Suprapubic skin (tissue), 4 donors: ENCODE measurements at places on chromosomes 6 and 20.

DNA sequence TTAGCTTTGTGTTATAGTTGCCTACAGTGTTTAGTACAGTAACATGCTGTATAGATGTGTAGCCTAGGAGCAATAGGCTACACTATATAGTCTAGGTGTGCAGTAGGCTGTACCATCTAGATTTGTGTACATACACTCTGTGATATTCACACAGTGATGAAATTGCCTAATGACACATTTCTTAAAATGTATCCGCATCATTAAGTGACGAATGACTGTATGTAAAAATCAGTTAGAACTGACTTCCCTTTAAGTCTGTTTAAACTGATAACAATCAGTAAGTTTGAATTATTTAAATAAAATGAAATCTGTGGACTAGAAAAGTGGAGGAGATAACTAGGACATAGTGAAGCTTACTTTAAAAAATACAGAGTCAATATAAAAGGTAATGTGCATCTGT lies 176.1 kb downstream of the CDKAL1 start:
- DNase-seq: no peak

GRCh38 chr6:132067286-132067685 lies 116.1 kb upstream of the CCN2 start:
- DNase-seq: no peak

DNA sequence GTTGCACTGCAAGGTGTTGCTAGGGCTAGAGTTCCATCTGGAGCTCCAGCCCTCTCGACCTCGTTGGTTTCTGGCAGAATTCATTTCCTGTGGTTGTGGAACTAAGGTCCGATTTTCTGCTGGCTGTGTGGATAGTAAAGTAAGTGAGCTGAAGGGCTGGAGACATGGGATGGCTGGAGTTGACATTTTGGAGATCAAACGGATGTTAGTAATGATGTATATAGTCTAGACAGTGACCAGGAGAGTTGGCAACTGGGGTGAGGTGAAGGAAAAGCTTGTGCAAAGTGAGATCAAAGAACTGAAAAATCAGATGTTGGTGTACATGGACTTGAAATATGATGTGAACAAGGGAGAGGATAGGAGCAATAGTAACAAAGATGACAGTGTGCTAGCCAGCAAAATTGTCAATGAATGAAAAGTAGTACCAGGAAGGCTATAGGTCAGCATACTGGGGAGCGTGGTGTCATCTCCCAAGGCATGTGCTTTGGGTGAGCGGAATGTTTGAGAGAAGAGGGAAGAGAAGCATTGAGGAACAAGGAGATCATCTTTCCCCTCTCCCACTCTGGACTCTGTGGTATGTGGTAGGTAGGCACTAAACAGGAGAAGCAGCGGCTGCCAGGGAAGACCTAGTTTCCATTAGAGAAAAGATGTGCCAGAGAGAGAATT lies 7.8 kb downstream of the QRSL1 start:
- DNase-seq: no peak

DNA sequence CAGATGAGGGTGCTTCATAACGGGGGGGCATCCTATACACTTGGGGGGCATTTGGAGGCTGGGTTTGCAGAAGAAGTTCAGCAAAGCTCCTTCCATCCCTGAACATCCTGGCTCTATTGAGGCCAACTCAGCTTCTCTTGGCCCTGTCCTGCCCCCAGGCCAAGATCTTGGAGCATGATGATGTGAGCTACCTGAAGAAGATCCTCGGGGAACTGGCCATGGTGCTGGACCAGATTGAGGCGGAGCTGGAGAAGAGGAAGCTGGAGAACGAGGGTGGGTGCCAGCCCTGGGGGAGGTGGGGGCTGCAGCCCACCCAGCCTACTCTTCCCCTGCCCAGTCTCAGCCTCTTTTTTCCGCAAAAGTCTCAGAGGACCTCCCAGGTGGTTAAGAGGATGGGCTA lies 17.2 kb downstream of the GDAP1L1 start:
- DNase-seq: no peak

GRCh38 chr20:1636621-1637020 lies 16.8 kb upstream of the SIRPB1 start:
- DNase-seq: no peak

DNA sequence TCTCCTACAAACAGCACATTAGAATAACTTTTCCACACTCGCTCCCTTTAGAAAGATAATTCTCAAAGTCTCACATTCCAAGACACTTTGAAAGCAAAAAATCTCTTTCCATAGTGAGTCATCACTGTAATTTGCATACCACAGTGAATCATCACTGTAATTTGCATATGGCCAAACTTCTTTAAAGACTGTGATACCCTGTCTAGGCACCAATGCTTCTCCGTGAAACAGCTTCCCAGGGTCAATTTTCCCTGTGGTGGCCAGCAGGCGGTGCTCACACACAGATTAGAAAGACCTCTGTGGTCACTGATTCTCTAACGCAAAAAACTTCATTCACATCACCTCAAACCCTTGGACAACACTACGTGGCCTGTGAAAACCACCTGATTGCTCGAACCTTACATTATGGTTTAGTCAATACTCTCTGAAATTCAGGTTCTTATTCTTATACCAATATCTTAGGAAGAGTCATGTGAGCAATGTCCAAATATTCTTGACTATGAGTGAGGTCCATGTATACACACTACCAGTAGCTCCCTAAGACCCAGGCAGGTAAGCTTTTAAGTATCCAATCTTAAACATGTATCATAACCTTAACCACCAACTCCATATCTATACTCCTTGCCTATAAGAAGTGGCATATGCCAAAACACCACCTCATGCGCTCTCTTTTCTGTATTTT lies 78.5 kb upstream of the PHACTR1 start:
- no peak for DNase-seq

GRCh38 chr6:162290846-162291465 lies 436.6 kb downstream of the PRKN start:
- no peak for DNase-seq

- no peak for DNase-seq
Observed at GRCh38 chr20:2213401-2213800, 82.4 kb upstream of the TGM3 start.

- DNase-seq: no peak
Observed at GRCh38 chr6:155770856-155771255, 315.2 kb upstream of the NOX3 start.

- no peak for DNase-seq
Observed at GRCh38 chr6:139099984-139100383, 34.9 kb upstream of the HECA start.

DNA sequence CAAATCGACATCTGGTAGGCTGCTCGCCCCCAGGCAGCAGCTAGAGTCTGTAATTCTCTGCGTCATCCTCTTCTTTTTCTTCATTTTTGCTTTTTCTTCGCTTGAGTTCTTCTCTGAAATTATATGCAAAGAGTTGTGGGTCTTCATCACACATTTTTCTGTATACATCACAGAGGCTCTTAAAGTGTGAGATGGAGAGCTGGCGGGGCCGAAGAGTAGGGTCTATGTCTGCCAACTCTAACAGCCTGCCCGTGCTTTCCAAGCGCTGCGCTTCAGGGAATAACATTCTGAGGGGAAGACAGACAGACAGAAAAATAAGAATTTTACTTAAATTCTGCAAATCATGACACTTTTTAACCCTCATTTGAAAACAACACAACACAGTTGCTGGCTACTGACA lies 6.0 kb upstream of the CLDN20 start:
- no peak for DNase-seq

DNA sequence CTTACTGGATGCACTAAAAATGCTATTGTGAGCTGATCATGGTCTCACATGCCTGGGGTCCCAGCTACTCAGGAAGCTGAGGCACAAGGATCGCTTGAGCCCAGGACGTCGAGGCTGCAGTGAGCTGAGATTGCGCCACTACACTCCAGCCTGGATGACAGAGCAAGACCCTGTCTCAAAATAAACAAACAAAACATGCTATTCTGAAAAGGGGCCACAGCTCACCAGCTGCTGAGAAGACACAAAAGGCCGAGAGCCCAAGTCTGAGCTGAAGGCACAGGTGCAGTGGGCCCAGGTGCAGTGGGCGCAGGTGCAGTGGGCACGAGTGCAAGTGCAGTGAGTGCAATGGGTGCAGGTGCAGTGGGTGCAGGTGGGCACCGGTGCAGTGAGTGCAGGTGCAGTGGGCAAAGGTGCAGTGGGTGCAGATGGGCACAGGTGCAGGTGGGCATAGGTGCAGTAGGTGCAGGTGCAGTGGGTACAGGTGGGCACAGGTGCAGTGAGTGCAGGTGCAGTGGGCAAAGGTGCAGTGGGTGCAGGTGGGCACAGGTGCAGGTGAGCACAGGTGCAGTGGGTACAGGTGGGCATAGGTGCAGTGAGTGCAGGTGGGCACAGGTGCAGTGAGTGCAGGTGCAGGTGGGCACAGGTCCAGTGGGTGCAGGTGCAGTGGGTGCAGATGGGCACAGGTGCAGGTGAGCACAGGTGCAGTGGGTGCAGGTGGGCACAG lies 16.0 kb downstream of the ZBTB46 start:
- DNase-seq: no peak
